ENCODE measurements at places on chromosomes 2 and 18.

DNA sequence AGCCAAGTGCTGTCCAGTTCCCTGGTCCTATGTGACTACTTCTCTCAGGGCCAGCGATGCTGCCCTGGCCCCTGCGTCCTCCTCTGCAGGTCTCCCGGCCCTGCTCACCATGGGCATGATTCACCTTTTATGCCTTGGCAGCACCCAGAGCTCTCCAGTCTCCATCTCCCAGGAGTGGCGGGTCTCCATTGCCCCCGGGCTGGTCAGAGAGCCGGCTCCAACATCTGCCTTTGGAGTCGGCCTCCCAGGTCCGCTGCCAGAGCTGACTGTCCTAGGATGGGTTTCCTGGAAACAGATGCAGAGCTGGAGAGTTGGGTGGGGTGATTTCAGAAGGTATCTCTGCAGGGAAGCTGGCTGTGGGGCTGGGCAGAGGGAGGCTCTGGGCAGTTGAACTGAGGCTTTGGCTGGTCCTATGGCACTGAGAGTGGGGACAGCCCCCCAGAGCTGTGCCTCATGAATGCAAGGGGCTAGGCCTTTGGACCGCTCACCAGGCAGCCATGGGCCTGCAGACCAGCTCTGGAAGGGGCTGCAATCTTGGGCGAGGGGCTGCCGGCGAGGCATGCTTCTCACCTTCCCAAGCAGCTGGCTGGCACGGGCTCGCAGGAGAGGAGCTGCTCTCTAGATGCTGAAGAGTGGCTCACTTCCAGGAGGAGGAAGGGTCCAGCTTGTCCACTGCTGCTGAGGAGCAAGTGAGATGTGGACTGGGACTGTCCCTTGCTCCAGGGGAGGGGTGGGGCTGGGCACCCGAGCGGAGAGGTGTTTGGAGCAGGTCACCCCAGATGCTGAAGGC, 59.8 kb upstream of the HS6ST1 start:
- no peak for DNase-seq

GRCh38 chr2:199760574-199760973, 90.4 kb downstream of the FTCDNL1 start:
- DNase-seq = no peak

GRCh38 chr2:179440642-179441251, 176.1 kb upstream of the SESTD1 start:
- DNase-seq = no peak

DNA sequence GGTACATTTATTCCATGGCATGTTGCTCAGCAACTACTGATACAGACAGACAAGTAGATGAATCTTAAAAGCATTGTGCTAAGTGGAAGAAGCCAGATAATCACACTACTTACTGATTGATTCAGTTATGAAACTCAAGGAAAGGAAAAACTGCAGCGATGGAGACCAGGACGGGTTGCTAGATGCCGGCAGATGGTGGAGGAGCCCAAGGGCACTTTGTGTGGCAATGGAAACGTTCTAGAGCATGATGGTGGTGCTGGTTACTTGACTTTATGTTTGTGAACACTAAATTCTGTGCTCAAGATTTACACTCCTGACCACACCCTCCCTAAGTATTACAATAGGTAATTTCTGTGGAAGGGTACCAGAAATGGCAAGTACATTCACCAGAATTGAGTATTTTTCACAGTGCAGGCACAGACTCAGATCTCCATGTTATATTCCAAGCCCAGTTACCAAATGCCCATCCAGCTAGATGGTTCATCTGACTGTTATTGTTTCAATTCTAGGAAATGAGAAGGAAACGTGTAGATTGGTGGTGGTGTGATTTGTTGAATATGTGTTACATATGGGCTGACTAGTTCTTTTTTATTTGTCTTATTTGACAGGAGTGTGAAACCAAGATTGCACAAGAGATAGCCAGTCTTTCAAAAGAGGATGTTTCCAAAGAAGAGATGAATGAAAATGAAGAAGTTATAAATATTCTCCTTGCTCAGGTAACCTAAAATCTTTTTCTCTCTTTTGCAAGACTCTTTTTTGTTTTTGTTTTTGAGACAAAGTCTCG, 55.1 kb downstream of the RALBP1 start:
- DNase-seq = no peak

- no peak for DNase-seq
Observed at GRCh38 chr18:32598144-32598543, 127.5 kb upstream of the GAREM1 start.

DNA sequence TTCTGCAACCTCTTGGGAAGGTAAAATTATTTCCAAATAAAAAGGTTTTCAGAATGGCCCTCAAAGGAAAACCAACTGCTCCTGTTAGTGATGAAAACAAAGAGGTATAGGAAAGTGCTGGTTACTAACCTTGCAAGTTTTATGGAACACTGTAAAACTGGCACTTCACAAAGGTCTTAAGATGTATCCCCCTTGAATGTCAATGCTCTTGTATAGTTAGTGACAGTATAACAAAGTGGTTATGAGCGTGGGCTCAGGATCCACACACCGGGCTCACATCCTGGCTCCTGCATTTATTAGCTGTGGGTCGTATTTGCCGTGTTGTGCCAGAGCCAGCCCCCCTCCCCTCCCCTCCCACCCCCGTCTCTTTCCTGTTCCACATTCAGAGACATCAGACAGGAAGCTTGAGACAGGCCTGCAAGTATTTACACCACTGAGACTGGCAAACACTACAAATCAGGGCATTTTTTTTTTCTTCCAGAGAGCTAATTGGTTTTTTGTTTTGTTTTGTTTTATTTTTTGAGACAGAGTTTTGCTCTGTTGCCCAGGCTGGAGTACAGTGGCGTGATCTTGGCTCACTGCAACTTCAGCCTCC, 9.2 kb upstream of the DNPEP start:
- DNase-seq = no peak

GRCh38 chr2:43149482-43150107, 76.8 kb downstream of the ZFP36L2 start:
- DNase-seq = no peak

GRCh38 chr2:230908092-230908594, 16.9 kb downstream of the GPR55 start:
- DNase-seq = no peak

DNA sequence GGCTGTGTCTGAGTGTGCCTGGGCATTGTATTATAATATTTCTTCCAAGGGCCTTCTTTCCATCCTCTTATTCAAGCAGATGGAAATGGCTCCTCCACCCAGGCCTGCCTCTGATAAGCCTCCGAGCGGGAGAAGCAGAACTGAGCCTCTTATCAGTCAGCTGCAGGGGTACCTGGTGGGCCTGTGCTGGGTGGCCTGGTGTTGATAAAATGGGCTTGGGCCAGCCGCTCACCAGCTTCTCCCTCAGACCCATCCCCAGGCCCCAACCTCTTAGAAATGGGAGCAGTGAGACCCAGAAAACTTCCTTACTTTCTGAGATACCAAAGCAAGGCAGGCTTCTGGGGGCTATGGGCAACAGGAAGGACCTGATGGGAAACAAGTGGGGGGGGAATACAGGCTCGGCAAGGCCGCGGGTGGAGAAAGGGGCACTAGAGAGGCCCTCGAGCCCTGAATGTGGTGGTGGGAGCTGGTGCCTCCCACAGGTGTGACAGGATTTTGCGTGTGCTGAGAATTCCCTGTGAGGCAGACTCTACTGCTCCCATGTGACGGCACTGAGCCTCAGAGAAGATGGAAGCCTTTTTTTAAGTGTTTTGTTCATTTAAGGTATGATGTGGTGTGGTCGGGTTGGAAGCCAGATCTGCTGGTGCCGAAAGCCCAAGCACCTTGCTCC, 18.3 kb downstream of the GYPC start:
- no peak for DNase-seq

GRCh38 chr18:8844721-8845148, 139.4 kb downstream of the MTCL1 start:
- no peak for DNase-seq

DNA sequence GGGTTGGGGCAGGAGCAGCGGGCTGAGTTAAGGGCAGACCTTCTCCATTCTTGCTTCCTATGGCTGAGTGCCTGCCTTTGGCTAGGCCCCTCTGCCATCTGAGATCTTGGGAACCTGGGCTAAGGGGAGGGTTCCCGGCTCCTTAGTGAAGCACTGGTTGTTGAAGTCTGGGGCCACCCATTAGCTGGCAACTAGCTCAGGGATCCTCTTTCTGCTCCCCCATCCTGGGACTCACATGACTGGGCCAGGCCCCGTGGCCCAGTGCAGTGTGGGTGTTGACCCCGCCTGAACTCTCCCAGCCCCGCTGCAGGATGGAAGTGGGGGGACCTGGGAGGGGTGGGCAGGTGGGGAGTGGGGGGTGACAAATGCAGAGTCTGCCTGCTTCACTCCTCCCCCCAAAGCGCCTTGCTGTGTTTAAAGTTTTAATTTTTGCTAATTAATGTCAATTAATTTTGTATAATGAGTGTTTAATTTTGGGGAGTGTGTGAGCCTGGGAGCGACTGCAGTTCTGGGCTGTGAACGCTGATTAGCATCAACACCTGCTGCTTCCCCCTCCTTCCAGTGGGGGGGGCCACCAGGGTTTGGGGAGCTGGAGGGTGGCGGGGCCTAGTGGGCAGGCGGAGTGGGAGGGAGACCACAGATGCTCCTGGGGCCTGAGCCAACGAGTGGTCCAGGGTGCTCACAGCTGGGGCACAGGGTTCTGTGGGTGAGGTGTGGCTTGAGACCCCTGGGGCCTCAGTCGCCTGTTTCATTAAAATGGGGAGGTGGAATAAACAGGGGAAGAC, 55.2 kb downstream of the EMX1 start:
- DNase-seq = no peak

DNA sequence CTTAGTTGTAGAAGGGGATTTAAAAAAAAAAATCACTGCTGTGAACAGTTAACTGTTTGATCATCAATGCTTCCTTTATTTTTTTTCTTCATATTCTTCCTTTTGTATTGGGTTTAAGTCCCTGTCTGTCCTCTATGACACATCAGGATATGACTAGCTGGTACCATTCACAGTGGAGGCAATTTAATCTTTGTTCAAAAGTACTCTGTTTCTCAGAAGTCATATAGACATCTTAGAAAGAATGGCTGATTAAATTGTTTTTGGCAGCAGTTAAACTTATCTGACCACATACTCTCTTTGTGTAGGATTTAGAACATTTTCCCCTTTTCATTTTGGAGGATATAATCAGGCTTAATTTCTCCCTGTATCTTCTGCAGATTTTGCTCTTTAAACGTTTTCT, 807.8 kb upstream of the CDH2 start:
- DNase-seq = no peak

GRCh38 chr18:23922939-23923338, 91.6 kb upstream of the TTC39C start:
- DNase-seq = no peak

DNA sequence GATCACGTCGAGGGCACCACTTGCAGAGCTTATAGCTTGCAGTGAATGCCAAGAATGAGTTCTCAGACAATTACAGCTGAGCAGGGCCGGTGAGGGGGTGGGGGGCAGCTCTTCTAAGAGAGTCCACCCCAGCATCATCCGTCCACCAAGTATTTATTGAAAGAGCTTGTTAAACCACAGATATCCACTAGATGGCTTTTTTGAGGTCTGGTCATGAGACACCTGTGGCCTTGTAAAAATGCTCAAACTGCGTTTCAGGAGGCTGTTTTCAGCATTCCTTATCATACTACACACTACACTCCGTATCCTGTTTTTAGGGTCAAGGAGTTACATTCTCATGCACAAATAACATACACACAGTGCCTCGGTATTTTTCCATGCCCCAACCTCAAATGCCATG, 51.5 kb downstream of the DNAJC10 start:
- DNase-seq = no peak

GRCh38 chr2:190648289-190649034, 421 bp upstream of the NAB1 start:
- DNase-seq = peak; percentile 66

- DNase-seq = no peak
Observed at GRCh38 chr2:85195956-85196355, 62.8 kb downstream of the TCF7L1 start.

DNA sequence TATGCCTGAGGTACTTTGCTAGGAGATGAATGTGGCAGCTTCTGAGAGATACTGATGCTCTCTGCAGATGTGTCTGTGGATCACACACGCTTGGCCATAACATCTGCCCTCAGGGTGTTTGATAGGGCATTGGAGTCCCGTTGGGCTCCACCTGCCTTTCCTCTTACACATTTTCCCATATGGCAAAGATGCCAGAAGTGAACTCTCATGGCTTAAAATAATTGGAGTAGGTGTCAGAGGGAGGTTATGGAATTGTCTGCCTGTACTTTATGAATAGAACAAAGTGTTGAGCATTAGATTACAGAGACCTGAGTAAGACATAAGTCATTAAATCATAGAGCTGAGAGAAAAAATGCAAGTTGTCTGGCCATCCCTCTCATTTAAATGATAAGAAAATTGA, 75.3 kb upstream of the PNPT1 start:
- no peak for DNase-seq

DNA sequence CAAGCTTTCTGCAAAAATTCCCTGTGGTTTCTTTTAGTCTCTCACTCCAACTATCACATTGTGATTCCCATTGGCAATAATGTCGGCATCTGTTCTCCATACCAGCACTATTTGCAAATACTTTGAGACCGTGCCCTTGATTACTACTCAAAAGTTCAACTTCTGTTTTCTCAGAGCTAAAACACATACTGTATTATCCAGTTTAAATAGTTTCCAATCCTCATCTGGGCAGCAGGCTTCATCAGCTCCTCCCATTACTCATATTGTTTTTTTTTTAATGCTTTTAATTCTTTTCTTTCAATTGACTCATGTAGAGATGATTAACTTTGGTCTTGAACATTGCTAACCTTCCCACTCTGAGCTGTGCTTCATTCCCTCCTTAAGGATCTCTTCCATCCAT, 135.8 kb downstream of the METTL8 start:
- no peak for DNase-seq

DNA sequence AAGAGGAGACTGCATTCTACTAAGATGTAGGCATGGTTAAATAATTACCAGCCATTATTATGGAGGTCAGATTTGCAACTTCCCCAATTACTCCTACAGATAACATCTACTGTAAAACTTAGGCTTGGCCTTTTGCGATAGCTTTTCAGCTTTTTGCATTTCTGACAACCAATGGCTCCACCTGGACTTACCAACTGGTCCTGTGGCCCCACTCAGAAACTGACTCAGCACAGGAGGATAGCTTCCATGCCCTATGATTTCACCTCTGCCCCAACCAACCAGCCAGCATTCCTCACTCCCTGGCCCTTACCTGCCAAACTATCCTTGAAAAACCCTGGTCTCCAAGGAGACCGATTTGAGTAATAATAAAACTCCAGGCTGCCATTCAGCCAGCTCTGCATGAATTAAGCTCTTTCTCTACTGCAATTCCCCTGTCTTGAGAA, 28.2 kb downstream of the TUBB6 start:
- no peak for DNase-seq

- DNase-seq = peak; percentile 55
Observed at GRCh38 chr2:180524499-180524898, 455.9 kb upstream of the UBE2E3 start.
